Endothelial cell (in vitro differentiated cells): ENCODE measurements at places on chromosomes 5 and 9. TPM values are rescaled to one million over a fixed set of nuclear protein-coding genes. Genes with fewer than 3 reads are reported as not detected.

DNA sequence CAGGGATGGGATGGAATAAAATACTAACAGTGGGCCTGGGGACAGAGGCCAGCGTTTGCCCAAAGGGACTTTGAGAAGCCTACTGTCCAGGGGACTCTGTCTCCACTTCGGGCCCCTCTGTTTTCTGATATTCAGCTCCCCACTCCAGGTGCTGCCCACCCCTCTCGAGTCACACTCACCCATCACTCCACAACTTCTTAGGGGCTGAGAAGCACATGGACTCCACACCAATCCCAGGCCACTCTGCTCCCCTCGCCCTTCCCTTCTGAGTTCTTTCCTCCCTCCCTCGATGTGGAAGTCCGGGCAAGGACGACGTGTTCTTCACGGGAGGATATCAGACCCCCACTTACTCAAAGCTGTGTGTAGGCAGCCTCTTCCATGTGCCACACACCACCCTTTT, 124.5 kb downstream of the BARX1 start:
- H3K4me1 ChIP-seq = peaks cover 2% of the 10 kb centered on the region
- H3K27me3 ChIP-seq = peaks cover 4% of the 10 kb centered on the region
- no peak for DNase-seq

- no peaks in the 10 kb centered on the region for H3K4me1 ChIP-seq
- H3K4me3 ChIP-seq = no peak overlapping the region
Observed at GRCh38 chr9:99753436-99753835, 68.2 kb upstream of the NR4A3 start.

DNA sequence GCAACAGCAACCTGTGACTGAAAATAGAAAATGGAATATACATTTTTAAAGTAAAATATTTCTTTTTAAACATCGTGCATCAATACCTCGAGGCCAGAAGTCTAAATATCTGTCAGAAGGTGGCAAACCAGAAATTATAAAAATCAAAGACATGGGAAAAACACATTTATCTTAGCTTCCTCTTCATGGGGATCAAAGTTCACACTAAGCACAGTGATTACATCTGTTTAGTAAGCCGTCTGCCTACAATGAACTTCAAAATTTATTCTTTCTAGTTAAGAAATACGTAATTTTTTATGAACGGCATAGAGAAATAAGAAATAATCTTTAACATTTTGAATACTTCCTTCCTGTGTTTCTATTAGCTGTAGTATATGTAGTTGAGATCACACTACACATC, 17.9 kb upstream of the SV2C start:
- no peaks in the 10 kb centered on the region for H3K36me3 ChIP-seq
- DNase-seq = no peak
- no peak overlapping the region for H3K4me3 ChIP-seq
- no peak overlapping the region for H3K27ac ChIP-seq
- no peaks in the 10 kb centered on the region for H3K27me3 ChIP-seq

DNA sequence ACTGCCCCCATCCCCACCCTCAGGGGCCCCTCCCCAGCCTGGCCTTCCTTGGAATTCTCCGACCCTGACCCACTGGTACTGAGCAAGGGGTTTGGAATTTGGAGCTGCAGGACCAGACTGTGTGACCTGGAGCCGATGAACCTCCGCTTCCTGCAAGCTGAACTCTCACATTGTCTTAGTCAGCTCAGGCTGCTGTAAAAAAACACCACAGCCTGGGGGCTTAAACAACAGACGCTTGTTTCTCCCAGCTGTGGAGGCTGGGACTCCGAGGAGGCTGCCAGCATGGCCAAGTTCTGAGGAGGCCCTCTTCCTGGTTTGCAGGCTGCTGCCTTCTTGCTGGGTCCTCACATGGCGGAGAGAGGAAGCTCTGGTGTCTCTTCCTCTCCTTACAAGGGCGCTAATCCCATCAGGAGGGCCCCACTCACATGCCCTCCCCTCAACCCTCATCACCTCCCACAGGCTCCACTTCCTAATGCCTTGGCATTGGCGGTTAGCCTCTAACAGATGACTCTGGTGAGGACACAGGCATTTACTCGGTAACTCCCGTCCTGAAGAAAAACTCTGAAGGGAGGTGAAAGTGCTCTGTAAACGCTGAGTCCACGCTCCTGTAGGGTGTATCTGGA, 42.4 kb downstream of the C5orf15 start:
- no peaks in the 10 kb centered on the region for H3K36me3 ChIP-seq
- no peaks in the 10 kb centered on the region for H3K27me3 ChIP-seq
- H3K27ac ChIP-seq = no peak overlapping the region
- no peak for DNase-seq

- peaks cover 17% of the 10 kb centered on the region for H3K4me1 ChIP-seq
- H3K4me3 ChIP-seq = no peak overlapping the region
- peak; percentile 88 for DNase-seq
- peaks cover 3% of the 10 kb centered on the region for H3K36me3 ChIP-seq
- no peak overlapping the region for H3K27ac ChIP-seq
- peaks cover 8% of the 10 kb centered on the region for H3K27me3 ChIP-seq
Observed at GRCh38 chr5:14727428-14727865, 62.9 kb downstream of the OTULIN start.

DNA sequence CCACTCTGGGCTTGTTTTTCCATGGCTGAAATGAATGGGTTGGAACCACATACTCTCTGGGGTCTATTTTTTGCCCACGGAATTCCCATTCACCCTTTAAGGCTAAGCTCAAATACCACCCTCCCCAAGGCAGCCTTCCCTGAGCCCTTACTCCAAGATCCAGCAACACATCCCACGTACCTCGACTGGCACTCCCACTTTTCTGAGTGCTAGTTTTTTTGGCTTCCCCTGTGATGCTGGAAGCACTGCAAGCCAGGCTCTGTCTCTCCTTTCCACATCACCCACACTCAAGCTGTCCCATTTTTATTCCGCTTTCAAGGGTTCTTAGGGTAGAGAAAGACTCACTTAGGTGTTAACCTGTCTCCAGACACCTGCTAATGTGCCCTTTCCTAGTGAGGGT, 6.0 kb downstream of the ST6GALNAC6 start:
- peak overlapping the region; percentile 79 for H3K4me3 ChIP-seq
- DNase-seq = no peak
- peaks cover 12% of the 10 kb centered on the region for H3K4me1 ChIP-seq
- peaks cover 4% of the 10 kb centered on the region for H3K27me3 ChIP-seq
- H3K27ac ChIP-seq = peak overlapping the region; percentile 26
- H3K36me3 ChIP-seq = peaks cover 56% of the 10 kb centered on the region

DNA sequence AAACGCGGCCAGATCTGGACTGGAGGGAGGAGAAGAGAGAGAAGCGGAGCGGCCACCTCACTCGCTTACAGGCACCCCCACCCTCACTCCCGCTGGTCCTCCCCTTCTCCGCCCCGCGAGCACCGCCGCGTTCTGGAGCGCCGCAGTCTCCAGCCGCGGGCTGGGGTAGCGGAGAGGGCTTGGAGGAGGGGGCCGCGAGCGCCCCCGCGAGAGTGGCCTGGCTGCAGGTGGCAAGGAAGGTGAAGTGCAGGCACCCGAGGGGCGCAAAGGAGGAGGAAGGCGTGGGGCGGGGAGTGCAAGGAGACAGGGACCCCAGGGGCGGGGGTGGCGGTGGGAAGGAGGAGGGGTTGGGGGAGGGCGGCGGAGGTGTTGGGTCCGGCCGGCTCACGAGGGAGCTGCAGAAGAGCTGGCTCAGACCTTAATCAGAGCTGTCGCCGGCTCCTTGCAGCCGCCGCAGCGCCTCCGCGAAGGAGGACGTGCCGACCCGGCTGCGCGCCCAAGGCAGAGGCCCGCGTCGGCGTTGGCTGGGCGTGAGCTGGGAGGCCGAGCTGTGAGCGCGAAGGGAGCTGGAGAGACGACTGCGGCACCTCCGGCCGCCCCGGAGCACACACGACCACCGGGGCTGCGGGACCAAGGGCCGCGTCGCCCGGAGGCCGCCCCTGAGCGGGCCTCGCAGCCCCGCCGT, at the start of gene DMRT3:
DMRT3 (plus strand) TSS at position 398 of the 685 bp plus-strand sequence. CDS start 347 bp downstream, outside the sequence.
- peaks cover 42% of the 10 kb centered on the region for H3K4me1 ChIP-seq
- H3K27ac ChIP-seq = no peak within 1 kb of the TSS
- H3K27me3 ChIP-seq = peaks cover 27% of the 10 kb centered on the region
- peak; percentile 36 for DNase-seq
- peak within 1 kb of the TSS; percentile 77 for H3K4me3 ChIP-seq
- H3K36me3 ChIP-seq = no peaks in the 10 kb centered on the region

The QRFP gene
- total RNA-seq = not detected

- peaks cover 26% of the 10 kb centered on the region for H3K36me3 ChIP-seq
- peaks cover 2% of the 10 kb centered on the region for H3K27me3 ChIP-seq
- H3K4me3 ChIP-seq = peak overlapping the region; percentile 11
- DNase-seq = no peak
Observed at GRCh38 chr5:80238778-80239679, 16.8 kb downstream of the SERINC5 start.

The C9orf50 gene
- not detected for total RNA-seq

The PCDHA12 gene
- 9.7 TPM for total RNA-seq

The AUH gene
- total RNA-seq = 14.4 TPM

DNA sequence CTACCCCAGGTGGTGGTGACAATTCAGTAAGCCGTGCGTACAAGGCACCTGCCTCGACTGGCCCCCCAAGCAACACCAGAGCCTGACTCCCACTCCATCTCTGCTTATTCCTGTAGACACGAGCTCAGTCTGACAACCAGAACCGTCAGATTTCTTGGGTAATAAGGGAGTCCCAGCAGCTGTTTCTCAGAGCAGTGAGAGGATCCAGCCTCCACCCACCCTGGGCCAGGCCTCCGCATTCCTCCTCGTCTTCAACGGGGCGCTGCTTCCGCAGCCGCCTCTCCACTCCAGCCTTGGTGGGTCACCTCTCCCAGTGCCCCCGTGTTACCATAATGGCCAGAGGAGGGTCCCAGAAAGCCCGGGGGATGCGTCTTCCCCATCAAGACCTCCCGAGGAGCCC, 27.7 kb upstream of the GFPT2 start:
- no peak for DNase-seq
- no peaks in the 10 kb centered on the region for H3K4me1 ChIP-seq
- peaks cover 9% of the 10 kb centered on the region for H3K27me3 ChIP-seq
- no peak overlapping the region for H3K4me3 ChIP-seq
- no peak overlapping the region for H3K27ac ChIP-seq

GRCh38 chr5:132294728-132295504, 722 bp downstream of the SLC22A4 start:
- no peak overlapping the region for H3K27ac ChIP-seq
- H3K4me1 ChIP-seq = peaks cover 6% of the 10 kb centered on the region
- no peaks in the 10 kb centered on the region for H3K36me3 ChIP-seq
- peak; percentile 25 for DNase-seq

DNA sequence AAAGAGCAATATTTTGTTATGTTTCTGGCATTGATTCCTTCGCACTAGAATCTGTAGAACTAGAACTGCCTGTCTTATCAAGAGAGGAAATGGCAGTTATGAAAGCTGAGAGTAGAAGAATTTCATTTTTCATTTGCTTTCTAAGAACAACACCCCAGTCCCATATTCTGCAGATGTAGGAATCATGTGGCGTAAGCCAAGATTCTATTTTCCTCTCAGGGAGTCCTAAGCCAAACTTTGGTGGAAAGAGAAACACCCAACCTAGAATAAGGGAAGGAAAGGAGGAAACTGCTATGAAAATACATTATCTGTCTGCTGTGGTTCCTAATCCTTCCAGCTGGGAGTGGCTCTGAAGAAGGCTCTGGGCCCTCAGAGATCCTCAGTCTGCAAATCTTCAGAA, 1176.9 kb upstream of the C9orf72 start:
- no peaks in the 10 kb centered on the region for H3K36me3 ChIP-seq
- no peak for DNase-seq
- no peak overlapping the region for H3K4me3 ChIP-seq
- no peak overlapping the region for H3K27ac ChIP-seq
- peaks cover 1% of the 10 kb centered on the region for H3K27me3 ChIP-seq

The CDH18 gene
- total RNA-seq = 0.33 TPM

The CCL27 gene
- total RNA-seq = not detected

DNA sequence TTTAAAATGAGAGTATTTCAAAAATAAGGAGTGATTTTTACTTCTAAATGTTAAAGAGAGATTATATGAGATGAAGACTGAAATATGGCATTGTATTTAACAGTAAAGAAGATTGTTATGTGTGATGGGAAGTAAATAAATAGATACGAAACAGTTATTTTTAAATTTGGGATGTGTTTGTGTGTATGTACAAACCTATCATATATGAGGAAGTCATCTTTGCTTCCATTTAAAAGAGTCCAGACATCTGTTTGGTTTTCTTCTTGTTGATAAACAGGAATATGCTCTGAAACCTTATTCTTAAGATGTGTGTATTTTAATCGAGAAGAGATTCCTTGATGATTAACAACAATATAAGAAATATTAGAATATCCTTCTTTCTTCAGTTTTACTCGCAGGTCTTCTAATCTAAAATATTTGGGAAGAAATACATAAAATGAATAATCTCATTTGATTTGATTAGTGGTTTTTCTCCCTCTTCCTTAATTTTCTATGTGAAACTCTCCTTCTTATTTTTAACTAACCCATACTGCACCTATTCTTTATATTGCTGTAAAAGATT, 4.9 kb downstream of the SELENOP start:
- no peaks in the 10 kb centered on the region for H3K27me3 ChIP-seq
- H3K27ac ChIP-seq = no peak overlapping the region
- peaks cover 21% of the 10 kb centered on the region for H3K4me1 ChIP-seq
- H3K36me3 ChIP-seq = no peaks in the 10 kb centered on the region

The PCDHA6 gene
- 2.3 TPM for total RNA-seq

The GRXCR2 gene
- not detected for total RNA-seq

The SLC25A2 gene
- 0.62 TPM for total RNA-seq

- H3K36me3 ChIP-seq = no peaks in the 10 kb centered on the region
- no peak for DNase-seq
- H3K4me3 ChIP-seq = no peak overlapping the region
- H3K27me3 ChIP-seq = peaks cover 1% of the 10 kb centered on the region
- H3K27ac ChIP-seq = no peak overlapping the region
- H3K4me1 ChIP-seq = peaks cover 5% of the 10 kb centered on the region
Observed at GRCh38 chr9:107810461-107810961, 320.9 kb upstream of the KLF4 start.

DNA sequence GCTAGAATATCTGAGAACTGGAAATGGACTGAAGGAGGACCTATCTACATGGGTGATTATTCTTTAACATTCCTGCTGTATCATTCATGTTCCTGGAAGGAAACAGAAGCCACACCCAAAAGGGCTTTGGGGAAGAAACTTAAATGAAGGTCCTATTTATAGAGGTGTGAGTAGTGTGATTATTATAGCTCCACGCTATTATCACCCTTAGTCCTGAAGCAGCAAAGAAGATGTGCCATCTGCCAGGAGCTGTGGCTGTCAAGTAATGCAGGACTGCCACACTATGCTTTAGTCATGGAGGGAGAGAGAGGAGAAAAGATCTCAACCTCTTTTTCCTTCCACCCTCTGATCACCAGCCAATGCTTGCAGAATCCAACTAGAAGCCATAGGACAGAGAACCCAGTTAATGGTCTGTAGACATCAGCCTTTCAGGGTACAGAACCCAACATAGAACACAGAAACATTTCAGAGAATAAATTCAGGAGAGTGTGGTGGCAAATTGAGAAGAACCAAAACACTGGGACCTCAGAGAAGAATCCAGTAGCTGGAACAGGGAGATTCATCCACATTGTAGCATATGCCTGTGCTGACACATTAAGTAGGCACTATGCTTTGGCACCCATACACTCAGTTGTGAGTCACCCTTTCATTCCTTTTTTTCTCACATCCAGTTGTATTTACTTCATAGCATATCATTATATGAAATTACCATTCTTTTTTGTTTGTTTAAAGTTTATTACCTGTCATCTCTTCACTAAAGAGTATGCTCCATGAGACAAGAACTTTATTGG, 21.0 kb upstream of the RNF180 start:
- no peaks in the 10 kb centered on the region for H3K27me3 ChIP-seq
- H3K36me3 ChIP-seq = no peaks in the 10 kb centered on the region
- H3K27ac ChIP-seq = no peak overlapping the region
- no peak overlapping the region for H3K4me3 ChIP-seq
- no peak for DNase-seq

- H3K36me3 ChIP-seq = peaks cover 3% of the 10 kb centered on the region
- no peak overlapping the region for H3K4me3 ChIP-seq
- H3K27me3 ChIP-seq = peaks cover 6% of the 10 kb centered on the region
- peaks cover 55% of the 10 kb centered on the region for H3K4me1 ChIP-seq
Observed at GRCh38 chr5:111227801-111228200, 3.6 kb downstream of the CAMK4 start.

The ARL14EPL gene
- not detected for total RNA-seq
